ENCODE measurements at places on chromosomes 16 and 17. TPM values are rescaled to one million over a fixed set of nuclear protein-coding genes. Genes with fewer than 3 reads are reported as not detected.

KRTAP9-2 gene
- polyA plus RNA-seq, result not detected

- no peak for DNase-seq
These were observed 616.2 kb downstream of the MAF start for GRCh38 chr16:78984324-78984723.

DNA sequence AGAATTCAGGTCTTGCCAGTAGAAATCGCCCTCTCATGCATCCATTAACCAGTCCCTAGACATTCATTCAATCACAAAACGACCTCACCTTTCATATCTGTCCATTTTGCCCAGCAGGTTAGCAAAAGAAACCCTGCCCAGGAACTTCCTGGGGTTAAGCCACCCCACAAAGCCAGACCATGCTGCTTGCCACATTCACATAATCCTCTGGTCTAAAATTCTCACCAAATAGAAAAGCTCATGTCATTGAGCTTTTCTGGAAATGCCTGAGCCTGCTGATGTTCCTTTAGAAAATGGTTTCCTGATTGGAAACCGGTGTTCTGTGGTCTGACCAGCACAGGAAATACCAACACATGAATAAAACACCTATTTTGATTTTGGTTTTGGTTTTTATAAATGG lies 21.6 kb upstream of the DYNLRB2 start:
- no peak for DNase-seq

- no peak for DNase-seq
These were observed 19.8 kb downstream of the SLC4A1 start for GRCh38 chr17:44247876-44248736.

DNA sequence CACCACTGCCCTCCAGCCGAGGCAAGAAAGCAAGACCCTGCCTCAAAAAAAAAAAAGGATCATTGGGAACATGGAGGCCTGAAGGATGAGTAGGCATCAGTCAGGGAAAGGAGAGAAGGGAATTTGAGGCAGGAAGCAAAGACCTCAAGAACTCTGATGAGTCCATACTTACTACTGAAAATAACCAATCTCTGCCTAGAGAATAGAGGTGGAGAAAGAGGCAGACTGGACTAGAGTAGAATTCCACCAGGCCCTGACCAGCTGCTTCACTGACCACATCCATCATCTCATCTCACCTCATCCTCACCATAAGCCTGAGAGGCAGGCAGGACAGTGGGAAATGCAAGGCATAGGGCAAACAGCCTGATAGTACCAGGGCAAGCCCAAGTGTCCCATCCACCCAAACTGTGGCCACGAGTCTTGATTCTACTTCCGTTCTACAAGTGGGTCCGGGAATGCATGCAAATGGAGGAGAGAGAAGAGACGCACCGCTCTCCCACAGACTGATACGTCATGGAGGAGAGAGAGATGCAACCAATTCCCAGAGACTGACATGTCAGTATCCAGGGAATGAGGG lies 17.1 kb downstream of the ANKRD11 start:
- DNase-seq, result no peak

Measured in stomach (tissue), 19 donors.